Karpas-422 (cell line): ENCODE measurements at places on chromosomes 1 and 21. TPM values are rescaled to one million over a fixed set of nuclear protein-coding genes. Genes with fewer than 3 reads are reported as not detected.

Gene CD101
- not detected in 2 replicates for total RNA-seq

Gene NTMT2
- not detected in 2 replicates for total RNA-seq

DNA sequence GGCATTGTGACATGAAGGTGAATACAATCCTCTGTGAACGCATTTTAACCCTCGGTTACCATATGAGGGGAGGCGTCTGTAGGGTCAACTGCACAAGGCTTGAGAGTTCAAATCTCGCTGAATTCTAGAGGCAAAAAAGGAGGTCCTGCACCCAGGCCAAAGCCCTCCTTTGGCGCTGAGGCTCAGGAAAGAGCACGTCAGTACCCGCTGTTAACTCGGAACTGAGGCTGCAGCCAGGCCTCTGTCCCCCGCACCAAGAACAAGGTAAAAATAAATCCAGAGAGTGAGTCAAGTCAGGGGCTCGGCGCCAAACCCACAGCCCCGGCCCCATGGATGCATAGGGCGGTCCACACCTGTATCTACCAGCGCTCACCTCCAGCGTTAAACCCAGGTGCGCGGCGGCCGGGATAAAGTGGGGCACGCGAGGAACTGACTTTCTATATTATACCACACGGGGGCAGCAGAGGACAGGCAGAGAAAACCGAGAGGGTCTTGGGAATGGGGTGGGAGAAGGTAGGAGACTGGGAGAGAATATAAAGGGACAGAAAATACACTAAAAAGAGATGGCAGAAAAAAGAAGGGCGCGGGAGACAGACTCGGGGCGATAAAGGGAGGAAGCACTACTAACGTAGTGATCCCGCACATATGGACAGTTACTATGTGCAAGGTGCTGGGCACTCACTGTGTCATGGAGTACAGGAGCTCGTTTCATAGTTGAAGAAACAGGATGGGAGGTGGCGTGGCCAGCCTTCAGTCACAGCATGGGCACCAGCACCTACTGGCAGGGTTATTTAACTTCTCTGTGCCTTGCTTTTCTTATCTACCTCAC, 54.9 kb downstream of the DMRTA2 start:
- peak; percentile 75 for DNase-seq

DNA sequence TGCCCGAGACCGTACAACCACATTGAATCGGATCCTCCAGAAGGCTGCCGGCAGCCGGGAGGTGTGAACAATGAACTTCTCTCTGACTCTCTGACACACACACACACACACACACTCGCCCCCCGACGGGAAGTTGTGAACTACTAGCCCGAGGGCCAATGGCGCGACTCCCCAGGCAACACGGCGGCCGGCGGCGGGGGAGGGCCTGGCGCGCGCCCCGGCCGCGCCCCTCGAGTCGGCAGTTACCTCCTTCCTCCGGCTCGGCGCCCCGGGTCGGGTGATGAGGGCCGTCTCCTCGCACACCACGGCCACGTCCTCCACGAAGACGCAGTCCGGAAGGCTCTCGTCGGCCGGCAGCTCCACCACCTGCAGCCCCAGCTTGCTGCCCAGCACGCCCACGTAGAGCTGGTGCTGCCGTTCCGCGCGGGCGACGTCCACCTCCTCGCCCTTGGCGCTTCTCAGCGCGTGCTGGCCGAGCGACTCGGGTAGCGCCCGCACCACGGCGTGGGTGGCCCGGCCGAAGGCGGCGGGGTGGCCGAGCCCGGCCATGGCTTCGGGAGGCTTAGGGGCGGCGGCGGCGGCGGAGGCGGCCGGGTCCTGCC, 361 bp downstream of the DDAH1 start:
- DNase-seq = no peak

GRCh38 chr1:20700636-20701215, 17.1 kb downstream of the KIF17 start:
- no peak for DNase-seq

- no peak for DNase-seq
Measured at GRCh38 chr21:42465803-42466127, 30.3 kb downstream of the RSPH1 start.

DNA sequence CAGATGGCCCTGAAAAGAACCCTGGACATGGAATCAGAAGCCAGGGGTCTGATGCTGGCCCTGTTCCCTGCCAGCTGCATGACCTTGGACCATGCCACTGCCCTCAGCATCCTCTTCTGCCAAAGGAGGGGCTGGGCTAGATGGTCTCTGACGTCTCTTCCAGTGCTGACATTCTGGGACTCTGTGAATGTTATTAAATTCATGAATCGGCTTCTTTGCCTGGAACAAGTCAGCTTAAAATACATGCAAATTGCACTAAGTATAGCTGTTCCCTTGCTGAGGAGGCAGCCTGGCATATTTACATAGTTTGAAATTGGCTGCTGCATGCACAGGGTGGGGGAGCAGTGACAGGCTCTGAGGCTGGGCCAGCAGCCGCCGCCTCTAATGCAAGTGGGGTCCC, 23.8 kb downstream of the KCNA2 start:
- peak; percentile 88 for DNase-seq
